ENCODE measurements at places on chromosomes 5 and 9.

DNA sequence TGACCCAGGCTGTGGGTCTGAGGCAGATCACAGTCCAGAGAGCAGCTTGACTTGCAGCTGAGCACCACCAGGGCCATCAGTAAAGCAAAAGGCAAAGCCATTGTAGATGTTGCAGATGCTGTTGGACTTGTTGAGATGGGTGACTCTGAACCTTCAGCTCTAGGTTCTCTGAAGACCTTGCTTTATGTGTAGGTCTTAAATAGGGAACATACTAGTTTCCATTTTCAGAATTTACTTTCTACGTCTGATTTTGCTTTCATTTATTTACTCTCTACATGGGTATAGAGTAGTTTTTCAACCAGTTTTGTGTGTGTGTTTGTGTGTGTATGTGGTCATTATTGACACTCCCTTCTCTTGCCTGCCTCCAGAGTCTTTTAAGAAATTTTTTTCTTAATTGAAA, at the start of gene IFNA6:
TSS of gene IFNA6 (minus strand) at position 101 of the 400 bp plus-strand sequence. CDS start at position 101, 0 bp downstream.
- no peak for DNase-seq

GRCh38 chr9:114370968-114371320, 16.8 kb downstream of the AKNA start:
- no peak for DNase-seq

GRCh38 chr5:74870299-74871067, 4.3 kb upstream of the FAM169A start:
- DNase-seq = no peak

- no peak for DNase-seq
Measured at GRCh38 chr5:35223787-35224395, 6.4 kb downstream of the PRLR start.

GRCh38 chr5:81909677-81910076, 62.1 kb upstream of the ATG10 start:
- DNase-seq = no peak

GRCh38 chr9:81825846-81826516, 102.2 kb upstream of the SPATA31D4 start:
- no peak for DNase-seq

- no peak for DNase-seq
Measured at GRCh38 chr5:112685931-112686330, 51.8 kb upstream of the APC start.

- DNase-seq = no peak
Measured at GRCh38 chr5:65047948-65048690, 279.4 kb downstream of the CWC27 start.

DNA sequence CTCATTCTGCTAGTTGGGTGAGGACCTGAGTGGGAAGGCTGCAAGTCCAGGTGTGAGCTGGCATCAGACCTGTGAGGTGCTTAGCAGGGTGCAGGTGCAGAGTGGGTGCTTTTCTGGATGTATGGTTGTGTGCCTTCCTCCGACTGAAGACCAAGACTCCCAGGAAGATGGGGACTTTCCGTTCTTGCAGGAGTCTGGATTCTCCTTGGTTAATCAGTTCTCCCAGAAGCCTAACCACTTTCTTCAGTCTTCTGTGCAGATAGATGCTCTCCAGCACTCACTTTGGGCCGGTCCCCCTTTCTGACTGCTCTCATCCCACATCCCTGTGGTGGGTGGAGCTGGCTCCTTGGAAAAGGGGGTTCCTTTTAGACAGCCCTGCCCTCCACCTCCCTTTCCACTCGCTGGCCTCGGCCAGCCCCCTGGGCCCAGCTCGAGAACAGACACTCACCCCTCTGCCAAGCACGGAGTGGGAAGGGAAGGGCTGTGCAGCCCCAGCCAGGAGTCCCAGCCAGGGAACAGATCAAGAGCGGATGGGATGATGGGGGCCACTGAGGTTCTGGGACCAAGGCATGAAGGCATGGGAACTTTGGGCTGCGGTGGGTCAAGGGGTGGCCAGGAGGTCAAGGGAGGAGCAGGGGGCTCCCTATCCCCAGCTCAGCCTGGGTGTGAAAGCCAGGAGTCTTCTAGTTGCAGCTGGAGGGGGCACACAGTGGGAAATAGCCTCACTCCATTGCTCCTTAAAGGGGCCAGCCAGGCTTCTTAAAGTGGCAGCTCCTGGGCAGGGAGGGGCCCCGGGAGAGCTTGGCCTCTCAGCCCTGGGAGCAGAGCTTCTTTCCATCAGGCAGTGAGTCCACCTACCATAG, 62.4 kb downstream of the FGF18 start:
- no peak for DNase-seq

GRCh38 chr9:80701061-80701460, 988.3 kb downstream of the TLE1 start:
- no peak for DNase-seq

- no peak for DNase-seq
Measured at GRCh38 chr5:31664566-31664965, 25.6 kb downstream of the PDZD2 start.

DNA sequence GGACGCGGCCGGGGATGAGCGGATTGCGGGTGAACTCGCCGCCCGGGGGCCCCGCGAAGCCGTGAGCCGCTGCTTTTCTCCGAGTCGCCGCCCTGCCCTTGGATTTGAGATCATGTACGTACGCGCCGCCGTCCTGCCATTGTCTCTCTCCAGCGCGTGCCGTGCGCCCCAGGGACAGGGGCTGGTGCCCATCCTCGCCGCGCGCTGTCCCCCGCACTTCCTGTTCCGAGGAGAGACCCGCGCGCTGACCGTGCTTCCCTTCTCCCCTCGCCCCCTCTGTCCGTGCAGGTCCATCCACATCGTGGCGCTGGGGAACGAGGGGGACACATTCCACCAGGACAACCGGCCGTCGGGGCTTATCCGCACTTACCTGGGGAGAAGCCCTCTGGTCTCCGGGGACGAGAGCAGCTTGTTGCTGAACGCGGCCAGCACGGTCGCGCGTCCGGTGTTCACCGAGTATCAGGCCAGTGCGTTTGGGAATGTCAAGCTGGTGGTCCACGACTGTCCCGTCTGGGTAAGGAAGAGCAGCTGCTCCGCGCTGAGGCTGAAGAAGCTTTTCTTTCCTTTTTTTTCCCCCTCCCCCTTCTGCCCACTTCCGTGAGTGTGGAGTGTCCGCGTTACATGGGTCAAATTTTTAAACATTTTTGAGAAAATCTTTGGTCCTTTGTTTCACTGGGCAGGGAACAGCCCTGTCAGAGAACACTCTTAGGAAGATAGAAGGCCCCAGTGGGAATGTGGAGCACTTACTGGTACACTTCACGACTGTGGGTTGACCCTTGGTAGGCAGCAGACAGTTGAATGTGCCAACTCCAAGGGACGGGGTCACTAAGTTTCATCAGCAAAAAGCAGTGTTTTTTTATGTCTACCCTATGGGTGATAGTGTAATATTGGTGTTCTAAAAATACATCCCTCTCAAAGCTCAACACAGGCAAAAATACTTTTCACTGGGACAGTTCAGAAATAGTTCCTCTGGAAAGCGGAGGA, 727 bp downstream of the RHOBTB3 start:
- peak; percentile 15 for DNase-seq

DNA sequence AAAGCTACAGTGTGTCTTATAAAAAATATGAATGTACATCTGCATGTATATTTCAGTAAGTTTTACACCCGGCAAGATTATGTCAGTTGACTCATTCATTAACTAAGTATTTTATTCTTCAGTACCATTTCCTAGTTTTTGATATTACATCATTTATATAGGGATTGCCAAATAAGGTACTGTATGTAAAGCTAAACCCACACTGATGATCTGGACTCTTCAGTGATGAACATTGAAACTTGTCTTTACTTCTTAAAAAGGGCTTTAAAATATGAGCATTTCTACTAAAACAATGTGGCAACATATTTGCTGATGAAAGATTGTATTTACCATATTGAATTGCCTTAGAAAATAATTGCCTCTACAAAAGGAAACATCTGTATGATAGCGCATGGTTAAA, 151.8 kb upstream of the TLX3 start:
- no peak for DNase-seq

DNA sequence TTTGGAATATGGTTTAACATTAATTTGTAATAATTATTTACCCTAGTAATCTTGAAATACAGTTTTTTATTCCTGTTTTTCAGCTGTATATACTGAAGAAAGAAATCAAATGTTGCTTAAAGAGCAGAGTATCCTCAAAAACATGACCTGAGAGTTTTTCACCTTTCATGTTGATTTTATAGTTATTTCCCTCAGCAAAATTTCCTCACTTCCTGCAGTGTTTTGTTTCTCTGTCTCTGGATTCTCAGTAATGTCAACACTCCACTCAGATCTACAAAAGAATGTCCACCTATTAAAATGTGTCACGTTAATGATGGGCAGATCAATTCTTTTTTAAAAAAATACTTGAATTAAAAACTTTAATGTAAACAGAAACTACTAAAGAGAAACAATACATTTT, 398.3 kb downstream of the ANXA1 start:
- DNase-seq = no peak

DNA sequence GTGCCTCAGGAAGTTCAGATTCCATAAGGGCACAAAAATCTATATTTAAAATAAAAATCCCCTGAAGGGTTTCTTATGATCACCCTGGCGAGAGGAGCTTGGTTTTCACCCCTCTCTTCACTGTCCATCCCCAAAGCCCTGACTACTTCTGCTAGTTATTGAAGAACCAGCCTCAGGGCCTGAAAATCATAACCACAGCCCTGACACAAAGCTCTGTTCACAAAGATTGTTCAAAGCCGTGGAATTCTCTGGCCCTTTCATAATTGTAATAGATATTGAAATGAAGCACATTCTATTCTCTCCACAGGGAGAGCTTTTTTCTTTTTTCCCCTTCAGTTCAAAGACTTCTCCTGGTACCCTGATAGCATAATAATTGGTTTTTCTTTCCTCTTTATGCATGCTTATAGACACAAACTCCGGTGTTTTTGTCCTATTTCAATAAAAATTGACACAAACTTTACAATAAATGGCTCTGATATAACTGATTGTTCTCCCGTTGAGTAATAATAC, 343.8 kb downstream of the CAAP1 start:
- DNase-seq = no peak

DNA sequence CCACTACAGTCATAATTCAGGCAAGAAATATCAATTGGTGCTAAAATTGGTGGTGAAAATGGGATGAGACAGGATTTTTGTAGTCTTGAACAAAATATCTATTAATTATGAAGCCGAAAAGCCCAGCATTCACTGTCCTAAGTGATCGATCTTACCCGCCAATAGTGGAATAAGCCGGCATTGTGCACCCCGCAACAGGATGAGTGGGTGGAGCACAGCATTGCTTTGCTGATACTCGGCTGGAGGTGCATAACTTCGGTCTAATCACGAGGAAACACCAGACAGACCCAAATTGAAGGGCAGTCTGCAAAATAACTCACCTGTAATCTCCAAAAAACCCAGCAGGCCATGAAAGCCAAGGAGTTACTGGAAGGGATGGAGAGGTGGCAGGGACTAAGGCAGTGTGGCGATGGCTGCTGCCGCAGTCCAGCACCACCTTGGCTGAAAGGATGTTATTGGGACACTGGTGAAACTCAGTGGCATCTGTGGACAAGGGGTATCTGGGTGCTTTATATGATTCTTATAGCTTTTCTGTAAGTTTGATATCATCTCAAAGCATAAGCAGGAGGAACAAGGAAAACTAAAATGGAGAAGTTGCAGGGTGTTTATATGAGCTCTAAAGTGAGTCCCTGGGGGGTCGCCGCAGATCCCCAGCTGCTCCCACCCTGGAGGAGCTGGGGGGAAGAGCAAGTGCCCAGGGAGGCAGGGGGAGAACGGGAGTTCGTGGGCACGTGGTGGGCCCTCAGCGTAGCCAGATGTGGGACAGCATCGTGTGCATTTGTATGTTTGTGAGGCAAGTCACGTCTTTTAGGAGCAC, 45.2 kb downstream of the AHRR start:
- DNase-seq = no peak

GRCh38 chr9:16869882-16870595, 431 bp downstream of the BNC2 start:
- DNase-seq = no peak

- DNase-seq = no peak
Measured at GRCh38 chr9:124280176-124280691, 22.5 kb downstream of the NEK6 start.

DNA sequence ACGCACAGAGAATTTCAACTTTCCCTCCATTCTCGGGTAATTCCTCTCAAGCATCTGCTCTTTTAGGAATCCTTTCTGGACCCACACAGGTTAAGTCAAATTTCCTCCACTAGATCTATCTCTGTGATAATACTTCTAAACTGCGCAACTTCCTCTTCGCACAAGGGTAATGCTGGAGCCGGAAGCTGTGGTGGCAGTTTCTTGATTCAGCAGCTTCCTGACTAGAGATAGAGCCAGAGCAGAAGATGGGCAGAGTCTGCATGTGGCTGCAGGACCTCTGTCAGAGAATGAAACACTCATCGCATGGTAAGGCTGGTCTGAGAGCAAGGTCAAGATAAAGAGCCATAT, 11.1 kb upstream of the CDC42SE2 start:
- DNase-seq = peak; percentile 69

GRCh38 chr5:107937651-107938355, 267.1 kb upstream of the EFNA5 start:
- no peak for DNase-seq

DNA sequence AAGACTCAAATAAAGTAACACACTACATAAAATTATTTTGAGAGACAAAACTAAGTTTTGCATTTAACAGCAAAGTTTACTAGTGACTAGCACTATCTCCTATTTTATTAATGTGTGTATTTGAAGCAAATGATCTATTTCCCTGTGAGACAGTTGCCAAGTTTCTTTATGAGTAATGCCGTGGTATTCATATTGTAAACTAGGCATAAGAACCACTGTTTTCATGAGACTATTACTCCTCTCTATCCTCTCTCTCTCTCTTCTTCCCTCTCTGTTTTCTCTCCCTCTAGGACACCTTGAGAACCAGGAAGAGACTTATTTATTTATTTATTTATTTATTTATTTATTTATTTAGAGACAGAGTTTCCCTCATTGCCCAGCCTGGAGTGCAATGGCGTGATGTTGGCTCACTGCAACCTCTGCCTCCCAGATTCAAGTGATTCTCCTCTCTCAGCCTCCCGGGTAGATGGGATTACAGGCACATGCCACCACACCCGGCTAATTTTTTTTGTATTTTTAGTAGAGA, 61.1 kb downstream of the MLANA start:
- DNase-seq = no peak

DNA sequence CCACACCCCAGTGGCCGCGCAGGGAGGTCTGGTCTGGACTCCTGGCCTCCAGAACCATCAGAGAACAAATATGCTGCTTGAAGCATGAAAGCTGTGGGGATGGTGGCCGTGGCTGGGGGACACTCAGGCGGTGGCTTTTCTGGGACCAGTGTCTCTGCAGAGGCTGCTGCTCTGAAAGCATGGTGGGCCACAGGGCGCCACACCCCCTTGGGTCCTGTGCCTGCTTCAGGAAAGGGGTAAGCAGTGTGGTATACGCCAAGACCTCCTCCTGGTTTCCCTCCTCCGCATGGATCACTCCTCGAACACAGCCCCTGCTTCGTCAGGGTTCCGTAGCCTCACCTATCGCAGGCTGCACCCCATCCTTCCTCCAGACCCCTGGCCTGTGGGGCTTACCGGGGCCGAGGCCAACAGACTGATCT, 19.7 kb upstream of the TERT start:
- DNase-seq = no peak

- DNase-seq = no peak
Measured at GRCh38 chr5:61784341-61784740, 452.3 kb downstream of the ZSWIM6 start.

All from stimulated activated CD4-positive, alpha-beta T cell treated with anti-CD3 and anti-CD28 coated beads, Interleukin-4, amount 100 ng/mL, for 48 hours (primary cell).